AG08395 (cell line): ENCODE measurements at places on chromosomes 6 and 20.

DNA sequence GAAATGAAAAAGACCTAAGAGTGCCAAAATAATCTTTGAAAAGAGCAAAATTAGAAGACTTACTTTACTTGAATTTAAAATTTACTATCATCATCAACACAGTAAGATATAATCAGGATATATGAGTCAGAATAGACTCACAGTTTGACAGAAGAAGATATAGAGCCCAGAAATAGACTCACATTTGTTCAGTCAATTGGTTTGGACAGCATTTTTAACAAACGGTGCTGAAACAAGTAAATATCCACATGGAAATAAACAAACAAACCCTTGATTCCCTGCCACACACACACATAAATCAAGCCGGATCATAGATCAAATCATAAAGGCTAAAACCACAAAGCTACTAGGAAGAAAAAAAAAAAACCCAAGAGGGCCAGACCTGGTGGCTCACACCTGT lies 291.1 kb downstream of the ADGRG6 start:
- no peak for DNase-seq

DNA sequence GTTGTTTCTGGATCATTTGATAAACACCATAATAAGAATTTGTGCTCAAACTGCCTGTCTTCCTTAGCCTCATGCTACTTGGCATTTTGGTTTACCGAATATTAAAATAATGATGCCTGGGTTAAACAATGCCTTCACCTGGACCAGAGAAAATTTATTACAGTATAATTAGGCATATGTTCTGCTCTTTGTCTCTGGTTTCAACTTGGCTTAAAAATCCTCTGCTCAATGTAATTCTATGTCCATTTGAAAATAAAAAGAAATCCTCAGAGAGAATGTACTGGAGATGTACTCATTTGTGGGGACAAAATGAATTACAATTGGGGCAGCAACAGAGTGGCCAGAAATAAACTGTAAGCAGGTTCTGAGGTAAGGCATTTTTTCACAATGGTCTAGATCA lies 95.0 kb downstream of the DST start:
- no peak for DNase-seq

- DNase-seq = peak; percentile 65
Measured at GRCh38 chr6:75317503-75318206, 33.1 kb upstream of the TMEM30A start.

DNA sequence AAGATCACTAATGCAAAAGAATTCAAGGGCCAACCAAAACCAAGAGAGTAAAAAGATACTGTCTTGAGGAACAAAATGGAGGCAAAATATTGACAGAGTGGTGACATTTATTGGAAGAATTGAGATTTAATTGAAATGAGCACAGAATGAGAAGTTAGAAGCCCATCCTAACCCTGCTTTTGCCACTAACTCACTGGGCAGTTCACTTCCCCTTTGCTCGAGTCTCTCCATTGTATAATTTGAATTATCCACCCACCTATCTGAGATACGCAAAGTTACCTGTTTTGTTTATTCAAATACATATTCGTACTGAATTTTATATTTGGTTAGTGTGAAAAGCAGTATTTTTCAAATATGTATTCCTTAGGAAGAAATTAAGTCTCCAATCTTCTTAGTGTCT lies 204.5 kb upstream of the PRDM1 start:
- DNase-seq = no peak

- DNase-seq = no peak
Measured at GRCh38 chr6:108417027-108417426, 122.2 kb downstream of the AFG1L start.

DNA sequence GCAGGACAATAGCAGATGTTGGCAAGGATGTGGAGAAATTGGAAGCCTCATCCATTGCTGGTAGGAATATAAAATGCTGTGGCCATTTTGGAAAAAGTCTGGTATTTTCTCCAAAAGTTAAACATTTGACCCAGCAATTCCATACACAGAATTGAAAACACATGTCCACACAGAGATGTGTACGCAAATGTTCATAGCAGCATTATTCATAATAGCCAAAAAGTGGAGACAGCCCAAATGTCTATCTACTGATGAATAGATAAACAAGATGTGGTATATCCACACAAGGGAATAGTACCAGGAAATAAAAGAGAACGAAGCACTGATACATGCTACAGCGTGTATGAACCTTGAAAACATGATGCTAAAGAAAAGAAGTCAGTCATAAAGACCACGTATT lies 40.5 kb downstream of the CFAP61 start:
- no peak for DNase-seq

GRCh38 chr6:105372849-105373182 lies 30.1 kb downstream of the PREP start:
- DNase-seq = no peak

- DNase-seq = peak; percentile 59
Measured at GRCh38 chr6:140921366-140922226, 1211.1 kb upstream of the GJE1 start.

DNA sequence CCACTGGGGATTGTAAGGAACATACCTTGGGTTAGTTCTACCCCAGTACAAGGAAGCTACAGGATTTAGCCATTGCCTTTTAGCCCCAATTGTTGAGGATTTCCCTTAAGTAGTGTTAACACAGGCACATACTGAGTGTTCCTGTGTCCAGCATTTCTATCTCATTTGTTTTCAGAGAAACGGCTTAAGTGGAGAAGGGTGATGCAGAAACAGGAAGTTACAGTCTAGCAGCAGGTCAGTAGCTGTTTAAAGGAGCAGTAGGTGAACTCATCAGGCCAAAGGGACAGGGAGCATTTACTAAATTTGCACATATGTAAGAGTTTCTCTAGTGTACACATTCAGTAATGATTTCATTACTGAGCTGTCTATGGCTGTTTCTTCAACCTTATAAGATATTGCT lies 644.2 kb upstream of the GJE1 start:
- no peak for DNase-seq

GRCh38 chr6:122114717-122115116 lies 284.7 kb upstream of the HSF2 start:
- DNase-seq = no peak

- no peak for DNase-seq
Measured at GRCh38 chr6:5034328-5034727, 30.5 kb upstream of the RPP40 start.

DNA sequence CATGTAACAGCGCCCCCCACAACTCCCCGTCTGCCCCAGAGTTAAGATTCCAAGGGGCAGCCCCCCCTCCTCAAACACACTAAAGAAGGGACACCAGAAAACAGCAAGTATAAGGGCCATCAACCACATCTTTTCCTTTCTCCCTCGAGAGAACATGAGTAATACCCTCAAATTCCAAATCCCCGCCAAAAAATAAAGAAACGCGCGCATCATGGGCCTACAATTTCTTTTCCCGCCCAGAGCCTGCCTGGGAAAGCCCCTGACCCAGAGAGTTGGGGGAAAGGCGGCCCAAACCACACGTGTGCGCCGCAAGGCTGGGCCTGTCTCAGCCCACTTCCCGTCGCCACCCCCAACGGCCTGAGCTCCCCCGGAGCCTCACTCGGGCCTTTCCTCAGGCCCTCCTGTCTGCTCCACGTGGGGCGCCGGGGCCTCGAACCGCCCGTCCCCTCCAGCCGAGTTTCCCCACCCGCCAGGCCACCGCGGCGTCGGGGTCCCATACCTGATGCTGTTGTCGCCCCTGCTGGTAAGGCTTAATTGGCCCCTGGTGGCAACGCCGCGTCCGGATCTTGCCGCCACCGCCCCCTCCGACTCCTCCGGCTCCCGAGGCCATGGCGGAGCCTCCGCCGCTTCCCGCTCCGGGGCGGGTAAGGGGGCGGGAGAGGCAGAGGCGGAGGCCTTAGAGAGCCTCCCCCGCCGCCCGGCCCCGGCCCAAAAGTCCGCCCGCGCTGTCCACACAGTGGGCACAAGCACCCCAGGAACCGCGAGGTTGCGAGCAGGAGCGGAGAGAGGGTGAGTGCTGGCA lies 746 bp downstream of the NUP153 start:
- peak; percentile 20 for DNase-seq

- DNase-seq = no peak
Measured at GRCh38 chr6:110075406-110075805, 97.3 kb downstream of the GPR6 start.

DNA sequence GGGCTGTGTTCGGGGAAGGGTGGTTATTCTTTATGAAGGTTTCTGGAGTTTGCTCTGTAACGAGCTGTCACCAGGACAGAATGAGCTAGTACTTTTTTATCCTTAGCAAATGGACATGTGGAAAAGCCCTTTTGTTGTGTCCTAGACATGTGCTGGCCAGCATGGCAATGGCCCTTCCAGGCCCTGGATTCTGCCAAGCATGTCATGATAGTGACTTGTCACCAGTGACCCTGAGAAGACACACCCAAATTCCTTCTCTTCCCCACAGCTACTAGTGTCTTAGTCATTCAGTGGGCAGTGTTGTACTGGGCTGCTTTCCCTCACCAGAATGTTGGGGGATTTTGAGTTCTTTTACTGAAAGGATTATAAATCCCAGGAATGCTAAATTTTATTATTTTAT lies 74.0 kb upstream of the XRN2 start:
- DNase-seq = peak; percentile 71

DNA sequence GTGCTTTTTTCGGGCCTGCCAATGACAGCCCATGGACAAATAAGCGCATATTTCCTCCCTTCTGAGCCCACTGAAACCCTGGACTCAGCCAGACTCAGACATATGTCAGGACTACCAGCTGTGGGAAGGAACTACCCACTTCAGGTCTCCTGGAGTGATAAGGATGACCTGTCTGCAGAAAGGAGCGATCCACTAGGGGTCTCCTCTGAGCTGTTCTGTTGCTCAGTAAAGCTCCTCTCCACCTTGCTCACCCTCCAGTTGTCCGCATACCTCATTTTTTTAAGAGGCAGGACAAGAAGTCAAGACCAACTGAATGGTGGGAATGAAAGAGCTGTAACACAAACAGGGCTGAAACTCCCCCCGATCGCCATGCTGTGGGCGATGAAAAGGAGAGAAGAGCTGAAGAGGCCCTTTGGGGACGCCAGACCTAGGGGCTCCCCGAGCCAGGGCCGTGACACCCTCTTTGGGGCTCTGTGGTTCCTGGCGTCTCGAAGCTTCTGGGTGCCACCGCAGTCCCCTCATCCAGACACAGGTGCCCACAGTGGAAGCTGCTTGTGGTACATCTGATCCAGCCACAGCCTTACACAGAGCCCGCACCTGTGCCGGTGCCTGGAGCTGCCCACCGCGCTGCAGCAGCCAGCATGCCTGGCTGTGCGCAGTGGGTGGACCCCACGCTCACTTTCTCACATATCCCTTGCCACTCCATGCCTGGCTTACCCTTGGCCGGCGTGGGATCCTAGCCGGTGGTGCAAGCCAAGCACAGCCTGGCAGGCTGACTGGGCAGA lies 68.8 kb downstream of the EYS start:
- DNase-seq = no peak

DNA sequence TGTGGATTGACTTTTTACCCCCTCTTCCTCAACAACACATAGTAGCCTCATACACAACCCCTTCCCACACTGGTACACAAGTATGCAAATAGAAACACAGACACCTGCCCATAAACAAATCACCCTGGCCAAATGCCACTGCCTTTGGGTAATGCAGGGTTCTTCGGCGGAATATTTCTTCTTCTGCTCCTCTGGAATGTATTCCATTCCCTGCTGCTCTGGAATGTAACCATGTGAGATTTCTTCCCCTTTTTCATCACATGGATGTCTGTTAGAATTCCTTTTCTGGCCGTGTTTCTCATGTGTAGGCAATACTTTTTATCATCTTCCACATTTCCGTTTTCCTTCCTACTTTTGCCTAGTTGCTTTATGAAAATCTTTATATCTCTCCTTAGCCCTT lies 76.1 kb upstream of the TPD52L1 start:
- no peak for DNase-seq

- DNase-seq = no peak
Measured at GRCh38 chr20:19274412-19275015, 62.1 kb downstream of the SLC24A3 start.
